Renal cortical epithelial cell (primary cell): ENCODE measurements at places on chromosomes 3 and 15. TPM values are rescaled to one million over a fixed set of nuclear protein-coding genes. Genes with fewer than 3 reads are reported as not detected.

The ACKR4 gene
- 0.85 and 0.87 TPM in 2 replicates for total RNA-seq

The SLC24A5 gene
- total RNA-seq = not detected in 2 replicates

The SLC22A13 gene
- total RNA-seq = 0.25 TPM in 1 of 2 replicates, not detected in the other

The CCDC54 gene
- total RNA-seq = 0.10 TPM in 1 of 2 replicates, not detected in the other

DNA sequence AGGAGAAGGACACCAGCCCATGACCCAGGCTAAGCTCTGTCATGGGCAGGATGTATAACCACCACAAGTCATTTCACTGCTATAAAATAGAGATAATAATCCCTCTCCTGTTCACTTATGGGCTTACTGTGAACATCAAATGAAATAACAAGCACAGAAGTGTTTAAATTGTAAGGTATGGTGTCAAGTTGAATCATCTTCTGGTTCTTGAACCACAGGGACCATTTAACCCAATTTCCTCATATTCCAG is 44.3 kb upstream of the TLE3 start:
- DNase-seq = no peak

DNA sequence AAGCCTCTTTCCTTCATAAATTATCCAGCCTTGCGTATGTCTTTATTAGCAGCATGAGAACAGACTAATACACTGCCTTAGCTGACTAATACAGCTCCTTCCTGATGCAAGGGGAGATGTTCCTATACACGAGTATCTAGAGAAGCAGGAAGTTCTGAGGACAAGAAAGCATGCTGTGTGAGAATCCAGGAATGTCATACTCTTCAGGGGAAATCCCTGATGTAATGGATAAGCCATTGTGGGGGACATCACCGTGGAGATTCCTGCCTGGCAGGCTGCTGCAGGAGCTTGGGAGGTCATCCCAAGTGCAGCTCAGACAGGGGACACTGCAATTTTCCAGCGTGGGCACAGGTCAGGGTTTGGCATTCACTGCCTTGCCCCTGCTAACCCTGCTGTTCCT is 476.9 kb downstream of the NR2F2 start:
- DNase-seq = peak; percentile 5

DNA sequence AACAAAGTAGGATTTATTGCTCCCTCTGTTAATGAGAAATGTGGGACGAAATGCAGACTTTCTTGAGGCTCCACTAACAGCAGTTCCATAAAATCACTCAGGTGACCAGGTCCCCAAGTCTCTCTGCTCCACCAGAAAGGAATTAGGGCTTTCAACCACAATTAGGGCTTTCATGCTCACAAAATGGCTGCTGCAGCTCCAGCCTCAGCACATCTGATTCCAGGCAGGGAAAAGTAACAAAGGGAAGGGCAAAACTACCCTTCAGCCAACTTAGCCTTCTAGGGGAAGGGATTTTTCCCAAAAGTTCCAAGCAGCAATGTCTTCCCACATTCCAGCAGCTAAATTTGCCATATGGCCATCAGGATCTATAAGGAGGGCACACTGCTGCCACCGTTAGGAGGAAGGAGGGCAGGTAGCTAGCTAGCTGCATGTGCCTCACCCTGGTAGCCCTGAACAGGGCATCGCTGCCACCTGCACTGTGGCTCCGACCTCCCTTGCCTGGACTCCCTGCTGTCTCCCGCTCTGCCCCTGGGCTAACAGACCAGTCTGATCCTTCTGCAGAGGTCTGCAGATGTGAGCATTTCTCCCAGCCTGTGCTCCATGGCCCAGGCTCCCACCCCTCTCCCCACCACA is 12.8 kb downstream of the CFAP100 start:
- no peak for DNase-seq

GRCh38 chr3:134998158-134998557 is 203.1 kb downstream of the EPHB1 start:
- DNase-seq = no peak

- peak; percentile 74 for DNase-seq
Observed at GRCh38 chr3:191963182-191963581, 502.2 kb downstream of the PYDC2 start.

DNA sequence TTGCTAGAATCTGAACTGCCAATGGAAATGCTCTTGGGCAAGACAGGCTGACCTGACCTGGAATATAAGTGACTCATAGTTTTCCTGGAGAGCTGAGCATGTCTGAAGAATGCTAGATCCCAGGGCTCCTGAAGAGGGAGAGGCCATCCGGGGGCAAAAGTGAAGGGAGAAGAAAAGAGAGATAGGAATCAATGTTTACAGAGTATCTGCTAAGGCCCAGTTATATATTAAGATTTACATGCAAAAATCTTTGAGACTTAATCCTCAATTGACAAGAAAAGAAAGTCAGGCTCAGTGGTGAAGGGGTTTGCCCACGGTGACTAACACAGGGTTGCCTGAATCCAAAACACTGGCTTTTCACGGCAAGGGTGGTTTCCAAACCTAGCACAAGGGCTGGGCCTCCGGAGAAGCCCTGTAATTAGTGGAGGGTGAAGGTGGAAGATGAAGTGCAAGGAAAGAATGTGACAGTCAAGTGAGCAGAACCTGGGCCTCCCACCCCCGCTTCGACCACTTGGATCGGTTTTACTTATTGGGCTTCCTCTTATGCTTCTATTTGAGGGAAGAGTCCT is 91.7 kb upstream of the FGF12 start:
- peak; percentile 93 for DNase-seq

DNA sequence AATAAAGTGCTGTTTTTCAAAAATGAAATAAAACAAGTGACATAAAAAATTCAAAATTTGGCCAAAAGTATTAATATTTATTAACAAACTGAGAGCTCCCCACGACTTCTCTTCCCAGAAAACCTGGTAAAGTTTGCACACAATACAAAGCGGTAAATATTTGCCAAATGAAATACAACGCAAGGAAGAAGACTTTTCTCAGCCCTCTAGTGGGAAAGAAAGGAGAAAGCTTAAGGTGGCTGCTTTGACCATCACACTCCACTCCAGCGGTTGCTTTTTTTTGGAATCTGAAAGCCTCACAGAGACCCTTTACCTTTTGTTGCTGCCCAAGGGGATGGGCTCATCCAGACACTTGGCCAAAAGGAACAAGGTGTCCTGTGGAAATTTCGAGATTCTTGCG is 1.1 kb upstream of the GK5 start:
- no peak for DNase-seq

DNA sequence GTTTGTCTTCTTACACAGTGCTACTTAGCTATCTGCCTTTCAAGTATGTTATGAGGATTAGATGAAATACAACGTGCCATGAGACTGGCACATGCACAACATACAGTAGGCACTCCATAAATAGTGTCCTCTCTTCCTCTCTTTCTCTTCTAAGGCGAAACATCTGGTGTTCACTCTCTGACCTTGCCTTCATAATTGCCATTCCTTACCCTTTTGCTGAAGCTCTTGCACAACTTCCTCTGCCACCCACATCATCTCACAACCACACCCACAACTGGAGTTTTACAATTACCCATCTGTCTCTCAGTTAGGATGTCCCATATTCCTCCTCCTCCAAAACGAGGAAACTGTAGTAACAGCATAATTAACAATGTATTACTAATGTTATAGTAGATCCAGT is 26.4 kb upstream of the ACP3 start:
- peak; percentile 39 for DNase-seq
